ENCODE measurements at places on chromosomes 7 and 10. TPM values are rescaled to one million over a fixed set of nuclear protein-coding genes. Genes with fewer than 3 reads are reported as not detected.

DNA sequence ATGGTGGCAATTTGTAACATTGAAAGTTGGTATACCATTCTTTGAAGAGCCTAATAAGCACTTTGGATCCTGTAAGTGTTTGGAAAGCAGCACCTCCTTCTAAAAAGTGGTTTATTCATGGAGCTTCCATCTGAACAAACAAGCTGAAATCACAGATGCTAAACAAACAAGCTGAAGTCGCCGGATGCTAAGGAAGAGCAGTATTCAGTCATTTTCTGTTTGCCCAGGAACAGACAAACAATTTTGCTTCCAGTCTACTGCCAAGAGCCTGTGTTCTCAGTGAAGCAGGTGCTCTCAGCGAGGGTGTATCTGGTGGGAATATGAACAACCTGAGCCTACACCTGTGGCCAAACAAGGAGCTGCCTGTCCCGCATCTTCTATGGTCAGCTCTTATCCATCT is 6.3 kb downstream of the COL28A1 start:
- H3K27me3 ChIP-seq = no peaks in the 10 kb centered on the region
- H3K27ac ChIP-seq = no peak overlapping the region
- H3K4me3 ChIP-seq = no peak overlapping the region
- DNase-seq = no peak
- no peaks in the 10 kb centered on the region for H3K4me1 ChIP-seq

DNA sequence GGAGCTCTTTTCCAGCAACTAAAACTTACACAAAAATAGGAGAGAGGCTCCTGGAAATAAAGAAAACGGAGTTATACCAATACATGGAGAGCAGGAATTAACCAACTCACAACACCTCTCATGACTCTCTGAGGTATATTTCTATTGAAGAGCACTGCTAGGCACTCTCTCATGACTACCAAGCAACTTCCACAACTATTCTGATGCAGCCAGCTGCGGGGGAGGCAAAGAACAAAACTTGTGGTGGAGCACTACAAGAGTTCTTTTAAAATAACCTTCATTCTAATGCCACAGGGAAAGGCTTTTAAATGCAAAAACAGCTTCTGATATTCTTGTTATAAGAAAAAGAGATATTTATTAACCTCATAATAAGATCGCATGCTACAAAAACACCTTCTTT is 140.7 kb downstream of the SLC25A13 start:
- H3K4me1 ChIP-seq = peaks cover 24% of the 10 kb centered on the region
- no peak for DNase-seq
- no peak overlapping the region for H3K4me3 ChIP-seq
- no peaks in the 10 kb centered on the region for H3K36me3 ChIP-seq

DNA sequence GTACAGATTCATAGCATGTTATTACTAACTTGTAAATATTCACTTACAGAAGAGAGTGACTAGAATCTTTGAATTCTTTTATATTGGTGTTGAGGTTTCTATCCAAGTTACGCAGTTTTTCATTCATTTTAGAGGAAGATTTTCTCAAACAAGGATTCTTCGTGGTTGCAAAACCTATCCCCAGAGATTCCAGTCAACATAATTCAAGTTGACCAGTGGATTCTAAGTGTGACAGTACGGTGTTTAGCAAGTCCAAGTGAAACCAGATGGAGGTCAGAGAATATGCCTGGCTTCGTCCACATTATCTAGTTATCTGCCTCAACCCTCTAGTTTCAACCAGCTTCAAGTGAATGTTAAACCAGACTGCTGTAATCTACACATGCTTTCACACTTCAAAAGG is 131.9 kb downstream of the SDK1 start:
- DNase-seq = no peak
- H3K27me3 ChIP-seq = no peaks in the 10 kb centered on the region
- peaks cover 5% of the 10 kb centered on the region for H3K4me1 ChIP-seq
- no peak overlapping the region for H3K4me3 ChIP-seq

Gene DNAJC9
- 31.0 TPM for polyA plus RNA-seq

GRCh38 chr10:94363251-94363565 is 469 bp upstream of the NOC3L start:
- DNase-seq = no peak
- H3K27me3 ChIP-seq = peaks cover 32% of the 10 kb centered on the region
